ENCODE measurements at places on chromosomes 6 and 20.
A peak's percentile ranks its signal among the peaks of the same experiment; 100 is the strongest.

GRCh38 chr6:112289038-112289566, 34.7 kb upstream of the LAMA4 start:
- DNase-seq: no peak

DNA sequence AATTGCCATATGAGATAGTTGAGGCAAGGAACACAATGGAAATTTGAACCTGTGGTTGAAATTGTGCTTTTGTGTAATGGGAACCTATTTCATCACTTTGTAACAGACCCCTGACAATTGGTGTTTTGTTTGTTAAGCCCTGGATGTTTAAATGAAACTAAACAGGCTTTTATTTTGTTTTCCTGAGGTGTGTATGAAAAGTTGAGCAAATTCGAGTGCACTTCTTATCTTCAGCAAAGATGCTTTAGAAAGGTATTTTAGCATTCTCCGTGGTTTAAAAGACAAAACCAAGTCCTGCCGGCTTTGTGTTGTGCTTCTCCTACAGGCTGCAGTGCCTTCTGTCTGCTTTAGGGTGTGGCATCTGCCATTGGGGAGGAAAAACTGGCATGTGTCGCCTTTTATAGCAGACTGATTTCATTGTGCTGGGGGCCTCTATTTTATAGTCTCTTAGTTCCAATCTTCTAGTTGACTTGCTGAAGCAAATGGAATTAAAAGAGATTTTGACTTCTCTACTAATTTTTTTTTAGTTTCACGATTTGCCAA, 2.2 kb upstream of the ARID1B start:
- DNase-seq: no peak

DNA sequence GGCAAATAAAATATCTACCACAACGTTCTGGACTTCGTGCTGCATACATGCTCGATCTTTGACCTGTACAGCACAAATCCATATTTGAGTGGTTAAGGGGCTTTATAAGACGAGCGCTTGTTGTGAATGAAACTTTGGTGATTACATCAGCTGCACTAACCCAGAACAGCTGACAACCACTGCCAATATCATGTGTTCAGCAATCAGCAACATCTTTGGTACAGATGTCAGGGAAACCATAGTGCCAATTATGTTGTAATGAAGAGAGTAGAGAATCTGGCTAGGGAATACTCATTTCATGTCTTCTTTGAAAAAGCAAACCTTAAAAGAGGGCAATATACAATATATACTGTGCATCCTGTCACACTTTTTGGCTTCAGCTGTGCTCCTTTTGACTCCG, 188.6 kb upstream of the NT5E start:
- no peak for DNase-seq

DNA sequence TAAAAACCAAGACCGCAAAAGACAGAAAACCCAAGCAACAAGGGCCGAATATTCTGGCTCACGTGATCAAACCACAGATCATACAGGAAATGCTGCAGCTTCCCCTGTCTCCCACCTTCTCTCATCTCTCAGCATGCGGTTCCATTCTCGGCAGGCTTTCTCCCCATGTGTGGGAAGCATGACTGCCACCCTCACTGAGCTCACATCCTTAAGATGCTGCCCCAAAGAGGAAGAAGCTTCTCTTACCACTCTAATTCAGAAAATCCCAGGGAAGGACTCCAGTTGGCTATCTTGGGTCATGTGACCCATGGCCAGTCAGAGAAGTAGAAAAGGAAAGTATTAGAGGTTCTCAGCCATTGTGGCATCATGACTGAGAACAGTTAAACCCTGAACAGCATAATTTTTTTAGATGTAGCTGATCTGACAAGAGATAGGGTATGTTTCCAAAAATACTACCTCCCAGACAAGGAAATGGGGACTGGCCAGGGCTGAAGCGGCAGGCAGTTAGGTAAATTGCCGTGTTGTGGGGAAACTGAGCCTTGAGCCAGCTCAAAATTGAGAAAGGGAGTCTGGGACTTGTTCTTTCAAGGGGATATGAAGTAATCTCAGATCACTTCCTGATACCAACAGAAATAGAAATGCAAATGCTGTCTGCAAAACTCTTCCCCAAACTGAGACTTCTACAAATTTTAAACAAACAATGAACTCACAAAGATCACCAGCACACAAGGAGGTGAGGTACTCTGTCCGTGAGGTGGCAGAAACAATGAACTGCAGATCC, 37.1 kb upstream of the GRM4 start:
- DNase-seq: peak; percentile 43

GRCh38 chr6:144343701-144344428, 58.7 kb downstream of the UTRN start:
- no peak for DNase-seq

GRCh38 chr6:38305995-38306681, 333.6 kb downstream of the BTBD9 start:
- no peak for DNase-seq

DNA sequence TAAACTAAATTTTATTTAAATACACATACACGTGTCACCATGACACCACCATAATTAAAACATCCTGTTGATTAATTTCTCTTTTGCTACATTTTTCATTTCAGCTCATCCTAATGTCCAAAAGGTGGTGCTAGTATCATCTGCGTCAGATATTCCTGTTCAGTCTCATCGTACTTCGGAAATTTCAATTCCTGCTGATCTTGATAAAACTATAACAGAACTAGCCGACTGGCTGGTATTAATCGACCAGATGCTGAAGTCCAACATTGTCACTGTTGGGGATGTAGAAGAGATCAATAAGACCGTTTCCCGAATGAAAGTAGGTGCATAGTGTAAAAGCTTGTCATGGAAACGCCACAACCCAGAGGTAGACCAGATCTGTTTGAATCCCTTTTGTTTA, 263.4 kb downstream of the UTRN start:
- no peak for DNase-seq

DNA sequence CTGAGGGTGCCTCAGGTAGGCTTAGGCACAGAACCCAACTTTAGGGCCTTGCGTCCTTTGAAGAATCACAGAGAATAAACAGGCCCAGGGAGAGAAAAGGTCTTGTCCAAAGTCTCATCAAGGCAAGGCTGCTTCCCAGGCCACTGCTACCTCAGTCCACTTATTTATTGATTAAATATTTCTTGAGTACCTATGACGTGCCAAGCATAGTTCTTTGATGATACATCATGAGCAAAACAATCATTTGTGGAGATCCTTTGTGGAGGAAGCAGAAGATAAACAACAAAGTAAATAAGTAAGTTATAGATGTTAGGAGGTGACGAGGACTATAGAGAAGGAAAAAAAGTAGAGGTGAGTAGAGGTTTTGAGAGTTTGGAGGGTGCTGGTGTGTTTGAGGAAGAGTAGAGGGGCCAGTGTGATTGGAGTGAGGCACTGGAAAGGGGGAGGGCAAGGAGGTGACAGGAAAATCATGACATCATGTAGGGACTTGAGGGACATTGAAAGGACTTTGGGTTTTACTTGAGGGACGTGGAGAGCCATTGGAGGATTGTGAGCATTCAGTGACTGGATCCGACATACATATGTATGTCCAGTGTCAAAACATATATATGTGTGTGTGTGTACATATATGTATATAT, 14.1 kb upstream of the CHMP4B start:
- DNase-seq: no peak

DNA sequence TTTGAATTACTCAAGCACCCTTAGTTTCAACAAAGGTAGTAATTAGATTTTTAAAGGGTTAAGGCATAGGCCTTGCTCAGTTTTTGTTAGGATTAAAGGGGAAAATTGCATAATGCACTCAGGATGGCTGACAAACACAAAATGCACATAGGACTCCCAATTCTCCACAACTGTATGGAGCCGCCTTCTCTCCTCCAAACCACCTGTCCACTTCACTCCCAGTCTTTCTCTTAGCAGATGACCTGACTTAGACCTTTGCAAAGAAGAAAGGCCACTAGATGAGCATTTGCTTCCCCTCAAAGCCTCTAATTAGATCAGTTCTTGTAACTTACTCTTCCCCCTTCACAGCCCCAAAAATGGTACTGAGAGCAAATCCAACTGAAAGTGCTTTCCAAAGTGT, 20.1 kb downstream of the NSFL1C start:
- DNase-seq: no peak

DNA sequence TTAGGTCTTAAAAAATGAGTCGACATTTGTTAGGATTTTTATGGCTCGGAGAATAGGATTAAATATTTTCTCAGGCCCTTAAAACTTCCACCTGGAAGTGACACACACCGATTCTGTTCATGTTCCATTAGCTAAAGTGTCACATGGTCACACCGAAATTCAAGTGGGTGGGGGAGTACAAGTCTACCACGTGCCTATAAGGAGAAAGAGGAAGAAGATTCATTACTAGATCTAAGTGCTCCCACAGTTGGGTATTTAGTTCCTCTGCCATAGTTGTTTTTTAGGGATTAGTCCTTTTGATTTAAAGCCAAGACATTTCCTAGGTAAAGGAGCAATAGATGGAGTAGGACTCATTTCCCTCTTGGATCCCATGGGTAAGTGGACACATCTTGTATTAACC, 4.9 kb upstream of the TOX2 start:
- DNase-seq: no peak

DNA sequence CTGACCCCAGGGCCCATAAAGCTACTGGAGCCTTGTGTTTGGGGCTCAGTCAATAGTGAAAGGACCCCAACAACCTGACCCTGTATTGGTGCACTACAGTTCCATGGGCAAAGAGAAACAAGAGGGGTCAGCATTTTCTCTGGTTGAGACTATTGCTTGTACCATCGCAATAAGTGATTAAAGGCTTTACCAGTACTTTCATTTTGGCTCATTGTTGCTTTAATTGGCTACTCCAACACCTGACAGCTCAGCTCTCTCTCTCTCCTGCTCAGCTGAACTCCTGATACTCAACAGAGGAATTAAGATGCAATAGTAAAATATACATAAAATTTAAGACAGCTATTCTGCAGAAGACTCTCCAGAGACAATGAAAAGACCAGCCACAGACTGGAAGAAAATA, 17.8 kb downstream of the CD93 start:
- DNase-seq: no peak

GRCh38 chr20:23659989-23660837, 22.5 kb upstream of the CST3 start:
- DNase-seq: no peak

DNA sequence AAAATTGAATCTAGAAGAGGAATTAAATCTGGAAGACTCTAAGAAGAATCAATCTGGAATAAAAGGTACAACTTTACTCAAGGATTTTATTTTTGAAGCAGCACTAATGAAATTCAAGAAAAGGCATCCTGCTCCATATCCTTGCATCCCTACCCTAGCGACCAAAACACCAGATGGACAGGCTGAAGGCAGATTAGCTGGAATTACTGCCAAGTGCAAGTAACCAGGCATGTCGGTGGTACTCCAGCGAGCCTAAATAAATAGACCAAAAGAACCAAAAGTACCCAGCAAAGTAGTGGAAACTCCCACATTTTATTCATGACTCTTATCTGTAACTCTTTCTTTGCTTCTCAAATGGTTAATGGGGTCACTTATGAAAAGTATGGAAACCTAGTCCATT, 21.0 kb downstream of the OPRM1 start:
- no peak for DNase-seq

DNA sequence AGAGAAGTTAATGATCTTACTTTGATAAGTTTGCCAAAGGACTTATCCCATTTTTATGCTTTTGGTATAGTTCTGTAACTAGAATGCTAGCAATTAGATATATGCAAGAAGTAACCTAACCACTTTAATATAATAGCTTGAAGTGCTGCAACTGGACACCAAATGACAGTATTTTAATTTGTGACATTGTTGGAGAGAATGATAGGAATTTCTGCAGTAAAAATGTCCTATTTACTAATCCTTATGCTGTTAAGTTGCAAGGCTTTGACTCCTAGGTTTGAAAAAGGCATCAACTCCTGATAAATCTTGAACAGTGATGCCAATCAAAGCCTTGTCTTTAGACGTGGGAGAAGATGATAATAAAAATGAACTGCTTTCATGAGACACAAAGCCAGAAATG, 726.0 kb upstream of the GJE1 start:
- no peak for DNase-seq

DNA sequence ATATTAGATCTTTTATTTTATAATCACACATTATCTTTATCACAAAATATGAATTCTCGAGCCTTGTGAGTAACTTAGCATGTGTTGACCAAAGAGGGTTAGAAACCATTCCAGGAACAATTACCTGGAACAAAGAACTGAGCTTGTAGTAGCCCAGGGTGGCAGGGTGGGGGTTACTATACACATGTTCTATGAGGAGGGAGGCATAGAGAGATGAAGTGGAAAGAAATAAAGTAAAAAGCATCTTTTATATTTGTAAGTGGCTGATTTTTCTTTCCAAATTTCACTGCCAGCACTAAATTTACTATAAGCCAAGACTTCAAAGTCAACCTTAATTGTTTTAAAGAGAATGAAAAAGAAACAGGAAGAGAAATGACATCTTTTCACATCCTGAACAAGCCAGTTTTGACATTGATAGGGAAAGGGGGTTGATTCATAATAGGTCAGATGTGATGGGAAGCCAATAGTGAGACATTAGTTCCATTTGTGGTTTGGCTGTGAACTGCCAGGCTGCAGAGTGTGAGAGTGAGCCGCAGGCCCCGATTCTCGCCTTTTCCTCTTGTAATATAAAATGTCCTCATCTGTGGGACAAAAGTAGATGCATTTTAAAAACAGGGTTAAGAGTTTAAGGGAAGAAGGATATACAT, 52.7 kb upstream of the MYB start:
- DNase-seq: peak; percentile 36

GRCh38 chr6:46368169-46368536, 123.1 kb downstream of the RCAN2 start:
- no peak for DNase-seq

- no peak for DNase-seq
Observed at GRCh38 chr6:15076565-15076964, 169.3 kb upstream of the JARID2 start.

DNA sequence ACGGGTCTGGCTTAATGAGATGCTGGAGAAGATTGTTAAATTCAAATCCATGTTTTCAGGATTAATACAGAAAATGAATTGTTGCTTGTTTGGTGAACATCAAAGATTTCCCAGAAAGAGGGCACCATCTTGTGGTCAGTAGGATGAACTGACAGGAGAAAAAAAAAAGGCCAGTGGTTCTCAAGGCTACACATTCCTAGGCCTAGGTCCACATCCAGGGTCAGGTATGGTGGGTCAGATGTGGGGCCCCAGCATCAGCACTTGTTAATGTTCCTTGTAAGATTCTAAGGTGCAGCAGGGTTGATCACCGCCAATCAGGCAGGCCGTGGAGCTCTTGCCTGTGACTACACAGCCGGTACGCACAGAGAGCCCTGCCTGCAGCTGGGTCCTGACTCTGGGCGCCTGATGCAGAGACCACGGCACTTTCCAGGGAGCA, 34.0 kb upstream of the FOXO3 start:
- no peak for DNase-seq

GRCh38 chr6:146434732-146435390, 108.8 kb upstream of the RAB32 start:
- no peak for DNase-seq

All from stimulated activated CD8-positive, alpha-beta memory T cell treated with anti-CD3 and anti-CD28 coated beads, Interleukin-12 subunit alpha, Interleukin-12 subunit beta, amount 100 ng/mL, for 1 hour (primary cell).